ENCODE measurements at places on chromosomes 6 and 20. TPM values are rescaled to one million over a fixed set of nuclear protein-coding genes. Genes with fewer than 3 reads are reported as not detected.

Gene GHRH
- total RNA-seq = not detected

Gene FAM83D
- total RNA-seq = 38.6 TPM

Gene FGD2
- total RNA-seq = not detected

Gene TCP1
- 246 TPM for total RNA-seq

Gene MROH8
- 7.6 TPM for total RNA-seq

Gene HLA-DRB5
- not detected for total RNA-seq

- DNase-seq = no peak
Observed at GRCh38 chr6:142276256-142276655, 25.6 kb upstream of the ADGRG6 start.

DNA sequence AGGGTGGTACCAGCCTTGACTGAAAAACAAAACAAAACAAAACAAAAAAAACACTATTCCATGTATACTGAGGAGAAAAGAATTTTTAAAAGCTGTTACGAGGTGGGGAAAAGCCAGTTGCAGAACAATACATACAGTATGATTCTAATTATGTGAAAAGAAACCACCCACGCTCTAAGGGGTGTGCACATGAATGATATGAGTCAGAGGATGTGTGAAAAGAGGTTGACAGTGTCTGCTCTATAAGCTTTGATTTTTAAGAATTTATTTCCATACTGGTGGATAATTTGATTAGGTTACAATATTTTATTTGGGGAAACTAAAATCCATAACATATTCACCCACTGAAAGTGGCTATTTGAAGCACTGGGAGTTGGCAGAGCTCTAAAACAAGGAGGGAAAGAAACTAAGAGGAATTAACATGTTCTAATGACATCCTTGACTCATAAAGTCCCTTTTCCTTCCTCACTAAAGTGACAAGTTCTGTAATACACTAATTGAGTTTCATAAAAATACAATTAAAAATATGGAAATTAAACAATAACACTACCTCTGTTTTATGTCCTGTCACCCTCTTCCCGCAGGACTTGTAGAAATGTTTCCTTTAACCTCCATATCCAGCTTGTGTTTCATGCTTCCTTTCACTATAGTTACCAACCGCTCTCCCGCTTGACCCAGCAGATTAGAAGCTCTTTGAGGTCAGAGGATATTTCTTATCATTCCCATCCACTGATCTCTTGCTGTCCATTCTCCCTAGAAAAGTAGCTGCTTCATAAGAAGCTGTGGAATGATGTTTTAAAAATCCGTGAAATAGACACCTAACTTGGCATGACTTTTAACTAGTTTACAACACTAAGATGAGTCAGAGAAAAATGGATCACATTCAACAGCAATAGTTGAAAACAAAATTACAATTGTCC is 118.6 kb upstream of the CCDC28A start:
- DNase-seq = no peak

DNA sequence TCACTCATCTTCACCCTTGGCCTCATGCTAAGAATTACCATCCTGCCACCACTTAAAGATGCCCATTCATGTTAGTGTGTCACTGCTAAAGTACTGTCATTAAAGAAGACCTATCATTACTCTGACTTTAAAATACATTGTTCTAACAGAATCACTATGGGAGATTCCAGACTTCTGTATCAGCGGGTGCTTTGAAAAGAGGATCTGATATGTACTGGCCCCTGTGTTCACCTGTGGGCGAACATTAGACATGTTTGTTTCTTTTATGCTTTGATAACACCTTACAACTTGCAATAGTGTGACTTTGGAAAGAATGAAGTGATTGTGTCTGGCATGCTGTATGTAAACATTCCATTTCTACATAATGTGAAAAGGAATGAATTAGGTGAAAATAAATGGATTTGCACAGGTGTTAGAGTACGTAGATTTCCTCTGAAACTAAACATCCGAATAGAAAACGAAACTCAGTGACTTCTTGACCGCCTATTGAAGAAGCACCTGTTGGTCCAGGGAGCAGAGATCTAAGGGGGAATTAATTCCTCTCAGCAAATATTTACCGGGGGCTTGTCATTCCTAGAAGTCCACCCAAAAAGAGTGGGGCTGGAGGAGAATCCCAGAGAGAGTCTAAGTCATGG is 132.3 kb downstream of the CARMIL1 start:
- no peak for DNase-seq

All from neural crest cell (in vitro differentiated cells).